ENCODE measurements at places on chromosomes 2 and 18.

DNA sequence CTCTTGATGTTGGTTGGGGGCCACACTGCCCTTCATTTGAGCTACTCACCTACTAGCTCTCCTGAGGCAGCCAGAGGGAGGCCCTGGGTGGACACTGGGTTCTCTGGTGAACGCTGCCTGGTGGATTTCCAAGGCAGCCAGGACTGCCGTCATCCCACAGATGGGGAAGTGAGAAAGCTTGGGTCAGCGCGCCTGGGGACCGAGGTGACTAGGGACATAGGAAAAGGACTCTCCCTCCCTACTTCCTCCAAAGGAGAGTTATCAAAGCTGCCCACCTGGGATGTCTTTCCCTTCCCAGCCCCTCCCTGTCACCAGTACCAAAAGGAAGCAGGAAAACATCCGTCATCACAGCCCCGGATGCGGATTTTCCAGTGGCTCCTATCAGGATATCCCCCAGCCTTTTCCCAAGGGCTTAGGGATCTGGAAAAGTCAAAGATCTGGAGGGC lies 3.8 kb upstream of the SEMA4C start:
- no peak for DNase-seq

DNA sequence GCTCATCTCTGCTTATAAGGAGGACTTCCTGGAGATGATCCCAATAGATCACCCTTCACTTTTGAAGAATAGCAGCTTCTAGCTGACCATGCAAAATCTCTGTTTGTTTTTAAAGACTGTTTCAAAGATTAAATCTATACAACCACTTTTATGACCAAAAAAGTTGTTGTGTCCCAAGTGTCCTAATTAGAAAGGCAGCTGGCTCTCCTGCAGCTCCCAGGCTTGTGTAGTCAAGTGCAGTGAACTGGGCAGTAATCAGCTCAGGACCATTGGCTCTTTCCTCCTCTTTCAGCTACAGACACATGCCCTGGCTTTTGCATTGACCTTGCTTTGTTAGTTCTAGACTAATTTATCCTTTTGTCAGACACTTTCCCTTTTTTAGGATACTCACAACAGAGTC lies 10.4 kb downstream of the ST8SIA3 start:
- DNase-seq: no peak

- DNase-seq: no peak
Observed at GRCh38 chr2:73564986-73565385, 77.2 kb downstream of the NAT8 start.

GRCh38 chr2:217011576-217011975 lies 151.7 kb upstream of the TNP1 start:
- DNase-seq: no peak

DNA sequence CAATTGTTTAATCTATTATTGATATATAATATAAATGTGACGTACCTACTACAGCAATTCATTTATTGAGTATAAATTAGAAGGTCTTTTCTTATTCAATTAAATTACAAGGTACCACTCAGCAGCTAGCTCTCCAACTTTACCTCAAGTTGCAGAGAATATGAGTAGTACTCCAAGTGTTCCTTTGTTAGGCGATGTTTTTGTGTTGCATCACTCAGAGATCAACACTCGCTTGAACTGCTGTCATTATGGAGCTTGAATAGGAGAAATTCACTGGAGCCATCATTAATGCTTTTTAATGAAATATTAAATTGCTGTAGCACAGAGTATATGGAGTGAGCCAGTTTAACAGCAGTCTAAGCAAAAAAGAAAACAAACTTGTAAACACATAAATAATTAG lies 320.0 kb downstream of the FSIP2 start:
- no peak for DNase-seq

DNA sequence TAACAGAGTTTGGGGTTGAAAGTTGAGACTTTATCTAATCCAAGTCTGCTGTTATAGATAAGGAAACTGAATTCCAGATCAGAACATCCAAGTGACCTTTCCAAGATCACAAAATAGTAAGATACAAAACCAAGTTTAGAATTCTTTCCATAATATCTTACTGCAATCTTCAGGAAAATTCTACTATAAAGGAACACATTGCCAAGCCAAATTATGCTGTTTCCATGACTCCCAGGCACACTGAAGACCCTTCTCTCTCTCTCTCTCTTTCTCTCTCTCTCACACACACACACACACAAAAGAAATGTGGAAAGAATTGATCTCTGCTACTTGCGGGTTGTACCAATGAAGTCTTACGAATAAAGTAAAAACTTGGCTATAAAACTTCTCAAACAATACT lies 398.4 kb downstream of the METTL4 start:
- no peak for DNase-seq

DNA sequence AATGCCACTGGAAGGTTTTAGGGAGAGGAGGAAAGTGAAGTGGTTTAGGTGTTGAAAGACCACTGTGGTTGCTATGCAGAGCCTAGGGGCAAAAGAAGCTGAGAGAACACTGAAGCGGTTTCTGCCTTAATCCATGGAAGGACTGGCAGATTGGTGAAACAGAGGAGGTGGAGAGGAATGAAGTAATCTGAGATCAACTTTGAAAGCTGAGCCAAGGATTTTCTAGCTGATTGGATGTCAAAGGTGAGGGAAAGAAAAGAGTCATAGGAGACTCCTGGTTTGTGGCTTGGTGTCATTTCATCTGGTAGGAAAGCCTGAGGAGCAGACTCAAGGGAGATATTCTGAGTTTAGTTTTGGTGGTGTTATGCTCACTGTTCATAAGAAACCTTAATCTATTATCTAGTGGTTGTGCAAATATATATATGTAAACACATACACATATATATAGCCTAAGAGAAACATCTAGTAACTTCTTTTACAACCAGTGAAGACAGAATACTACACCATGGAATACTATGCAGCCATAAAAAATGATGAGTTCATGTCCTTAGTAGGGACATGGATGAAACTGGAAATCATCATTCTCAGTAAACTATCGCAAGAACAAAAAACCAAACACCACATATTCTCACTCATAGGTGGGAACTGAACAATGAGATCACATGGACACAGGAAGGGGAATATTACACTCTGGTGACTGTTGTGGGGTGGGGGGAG lies 134.1 kb upstream of the CREB1 start:
- DNase-seq: no peak

GRCh38 chr2:195322324-195322723 lies 334.7 kb upstream of the SLC39A10 start:
- no peak for DNase-seq

DNA sequence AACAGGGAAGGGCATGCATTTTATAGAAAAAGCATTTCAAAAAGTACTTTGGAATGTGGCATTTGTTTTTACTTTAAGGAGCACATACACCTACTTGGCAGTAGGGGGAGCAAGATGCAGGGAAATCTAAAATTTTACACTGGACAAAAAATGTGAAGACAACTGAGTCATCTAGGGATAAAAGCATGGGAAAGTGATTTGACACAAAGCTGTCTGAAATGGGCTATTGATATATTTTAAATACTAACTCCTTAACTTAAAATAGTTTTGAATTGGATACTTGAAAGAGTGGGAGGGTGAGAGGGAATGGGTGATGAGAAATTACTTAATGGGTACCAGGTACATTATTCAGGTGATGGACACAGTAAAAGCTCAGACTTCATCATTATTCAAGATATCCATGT lies 15.8 kb downstream of the TMEM200C start:
- DNase-seq: no peak

DNA sequence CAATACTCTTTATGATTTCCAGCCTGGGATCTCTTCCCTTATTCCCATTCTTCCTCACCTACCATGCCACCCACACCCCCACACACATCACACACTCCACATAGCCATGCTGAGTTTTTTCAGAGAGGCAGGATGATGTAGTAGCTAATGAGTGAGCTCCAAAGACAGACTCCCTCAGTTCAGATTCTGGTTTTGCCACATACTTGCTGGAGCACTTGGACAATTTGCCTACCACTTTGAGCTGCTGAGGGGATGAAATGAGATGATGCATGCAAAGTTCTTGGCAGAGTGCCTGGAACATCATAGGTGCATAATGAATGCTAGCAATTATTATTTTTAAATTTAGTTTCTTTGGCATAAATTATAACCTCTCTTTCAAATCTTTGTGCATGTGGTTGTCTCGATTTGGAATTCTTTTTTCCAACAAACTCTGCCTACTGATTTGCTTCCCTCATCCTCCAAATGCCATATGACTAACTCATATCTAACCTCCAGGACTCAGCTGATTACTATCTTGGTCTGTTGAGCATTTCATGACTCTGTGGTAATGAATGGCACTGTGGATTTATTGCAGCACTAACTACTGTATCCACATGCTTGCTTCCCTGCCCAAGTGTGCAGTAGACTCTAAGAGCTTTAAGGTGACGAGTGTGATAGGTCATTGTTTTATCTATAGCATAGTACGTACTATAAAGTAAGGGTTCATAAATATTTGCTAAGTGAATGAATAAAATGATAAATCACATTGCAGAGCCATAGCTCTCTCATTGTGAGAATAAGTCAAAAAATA lies 99.1 kb downstream of the TACR1 start:
- DNase-seq: no peak

DNA sequence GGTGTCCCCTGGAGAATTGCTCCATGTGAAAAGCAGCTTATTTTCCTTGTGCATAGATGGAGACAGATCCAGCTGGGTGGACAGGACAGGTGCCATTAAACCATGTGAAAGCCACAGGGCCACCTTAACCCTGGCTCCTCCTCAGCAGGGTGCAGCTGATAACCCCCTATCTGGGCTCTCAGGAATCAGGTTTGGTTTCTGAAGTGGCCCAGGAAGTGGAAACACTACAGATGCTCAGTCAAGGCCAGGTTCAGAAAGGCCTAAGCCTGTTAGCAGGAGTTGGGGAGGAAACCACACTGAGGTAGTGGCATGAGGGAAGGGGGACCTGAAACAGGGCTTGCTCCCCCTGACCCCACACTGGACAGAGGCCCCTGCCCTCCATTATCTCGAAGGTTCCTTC lies 217.0 kb downstream of the SPP2 start:
- DNase-seq: no peak

DNA sequence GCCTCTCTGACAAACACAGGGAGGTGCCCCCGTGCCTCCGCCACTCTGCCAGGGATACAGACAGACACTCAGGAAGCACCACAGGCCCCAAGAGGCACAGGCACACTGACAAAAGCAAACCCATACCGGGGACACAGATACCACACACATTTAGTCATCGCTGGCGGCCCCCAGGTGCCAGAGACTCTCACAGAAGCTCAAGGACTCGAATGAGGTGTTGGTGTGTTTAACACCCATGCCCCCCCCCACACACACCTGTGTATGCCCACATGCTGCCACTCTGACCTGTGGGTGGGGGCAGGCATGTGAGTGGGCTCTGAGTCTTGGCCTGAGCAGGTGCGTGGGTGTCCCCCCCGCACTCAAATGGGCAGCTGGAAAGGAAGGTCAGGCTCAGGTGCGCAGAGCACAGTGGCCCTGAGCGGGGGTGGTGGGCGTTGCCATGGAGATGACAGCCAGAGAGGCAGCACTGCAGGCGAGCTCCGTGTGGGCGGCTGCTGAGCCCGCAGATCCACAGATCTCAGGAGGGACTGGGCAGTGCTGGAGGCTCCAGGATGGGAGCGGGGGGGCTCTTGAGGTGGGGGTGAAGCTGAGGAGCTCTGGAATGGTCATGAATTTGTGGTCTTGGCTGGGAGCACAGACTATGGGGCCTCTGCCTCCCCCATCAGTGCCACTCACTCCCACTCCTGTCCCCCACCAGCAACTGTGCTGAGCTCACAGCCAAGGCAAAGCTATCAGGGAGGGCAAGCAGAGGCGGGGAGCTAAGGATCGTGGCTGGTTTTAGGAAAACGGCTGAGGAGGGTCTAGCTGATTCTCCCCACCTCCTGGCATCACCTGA lies 73.9 kb upstream of the TAF1B start:
- no peak for DNase-seq

DNA sequence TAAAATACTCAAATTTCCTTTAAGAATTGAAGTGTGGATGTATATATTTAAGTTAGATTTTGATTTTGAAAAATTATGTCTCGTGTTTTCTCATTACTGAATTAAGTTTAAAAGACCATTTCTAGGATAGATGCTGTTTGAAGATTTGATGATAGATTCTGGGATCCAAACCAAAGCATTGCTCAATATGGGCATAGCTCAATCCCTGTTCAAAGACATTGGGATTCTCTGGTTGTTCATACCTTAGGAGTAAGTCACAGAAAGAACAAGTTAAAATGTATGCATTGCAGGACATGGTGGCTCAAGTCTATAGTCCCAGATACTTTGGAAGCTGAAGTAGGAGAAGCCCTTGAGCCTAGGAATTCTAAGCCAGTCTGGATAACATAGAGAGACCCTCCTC lies 622.3 kb downstream of the ADCYAP1 start:
- DNase-seq: no peak

DNA sequence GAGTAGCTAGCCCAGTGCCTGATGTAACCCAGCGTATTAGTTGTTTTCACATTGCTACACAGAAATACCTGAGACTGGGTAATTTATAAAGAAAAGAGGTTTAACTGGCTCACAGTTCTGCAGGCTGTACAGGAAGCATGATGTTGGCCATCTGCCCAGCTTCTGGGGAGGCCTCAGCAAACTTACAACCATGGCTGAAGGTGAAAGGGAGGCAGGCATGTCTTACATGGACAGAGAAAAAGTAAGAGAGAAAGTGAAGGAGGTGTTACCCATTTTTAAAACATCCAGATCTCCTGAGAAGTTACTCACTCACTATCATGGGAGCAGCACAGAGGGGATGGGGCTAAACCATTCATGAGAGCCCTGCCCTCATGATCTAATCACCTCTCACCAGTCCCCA lies 6.1 kb upstream of the CYRIA start:
- no peak for DNase-seq

DNA sequence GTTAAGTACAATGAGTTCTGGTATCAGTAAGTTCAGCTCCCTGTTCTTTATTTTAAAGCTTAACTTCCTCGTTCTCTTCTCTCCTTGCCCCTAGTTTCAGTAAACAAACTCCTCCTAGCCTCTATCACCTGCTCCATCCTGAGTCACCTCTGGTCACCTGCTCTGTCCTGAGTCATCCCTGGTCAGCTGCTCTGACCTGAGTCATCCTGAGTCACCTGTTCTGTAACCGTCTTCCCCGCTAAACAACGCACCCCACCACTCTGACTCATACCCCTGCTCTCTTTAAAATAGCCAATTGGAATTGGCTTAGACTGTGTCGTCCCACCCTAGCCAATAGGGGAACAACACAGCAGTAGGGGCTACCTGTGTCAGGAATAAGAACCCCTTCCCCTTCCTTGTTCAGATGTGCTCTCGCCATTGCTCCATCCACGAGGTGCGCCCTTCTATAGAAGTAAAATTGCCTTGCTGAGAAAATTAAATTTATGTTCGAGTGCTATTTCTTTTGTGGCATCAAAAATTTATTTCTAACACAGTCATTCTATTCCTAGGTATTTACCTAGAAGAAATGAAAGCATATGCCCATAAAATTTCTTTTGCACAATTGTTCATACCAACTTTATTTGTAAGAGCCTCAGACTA lies 24.9 kb upstream of the RMND5A start:
- DNase-seq: no peak

DNA sequence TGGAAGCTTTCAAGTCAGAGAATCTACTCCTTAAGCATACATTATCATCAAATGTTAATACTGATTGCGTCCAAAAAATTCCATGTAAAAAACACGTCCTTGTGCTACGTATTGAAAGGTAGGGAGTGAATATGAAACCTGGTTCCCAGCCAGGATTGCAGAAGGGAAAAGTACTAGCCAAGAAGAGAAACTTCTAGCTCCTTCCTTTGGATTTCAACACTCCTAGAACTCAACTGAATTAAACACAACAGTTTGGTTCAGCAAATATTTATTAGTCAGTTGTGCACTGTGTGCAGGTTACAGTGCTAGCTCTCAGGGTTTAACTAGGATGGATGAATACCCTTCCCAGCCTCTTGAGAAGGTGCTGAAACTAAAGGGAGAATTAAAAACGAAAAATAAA lies 33.9 kb upstream of the FHL2 start:
- no peak for DNase-seq
